ENCODE measurements at places on chromosomes 11 and 22.

DNA sequence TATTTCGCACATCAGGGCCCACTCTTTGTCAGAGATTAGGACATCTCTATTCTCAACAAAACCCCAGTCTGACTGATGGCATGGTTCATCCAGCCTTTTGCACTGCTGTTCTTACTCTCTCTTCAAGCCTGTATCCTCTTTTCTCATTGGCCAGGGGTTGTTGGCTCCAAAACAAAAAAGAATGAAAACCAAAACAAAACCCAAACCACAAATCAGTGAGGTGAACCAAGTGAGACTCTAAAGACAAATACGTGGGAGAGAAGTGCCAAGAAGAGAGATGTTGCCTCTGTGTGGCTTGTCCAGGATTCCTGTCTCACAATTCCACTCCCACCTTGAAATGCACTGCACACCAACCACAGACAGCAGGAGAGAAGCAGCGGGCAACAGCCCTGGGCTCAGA lies 278.9 kb upstream of the NARS2 start:
- no peak for DNase-seq

DNA sequence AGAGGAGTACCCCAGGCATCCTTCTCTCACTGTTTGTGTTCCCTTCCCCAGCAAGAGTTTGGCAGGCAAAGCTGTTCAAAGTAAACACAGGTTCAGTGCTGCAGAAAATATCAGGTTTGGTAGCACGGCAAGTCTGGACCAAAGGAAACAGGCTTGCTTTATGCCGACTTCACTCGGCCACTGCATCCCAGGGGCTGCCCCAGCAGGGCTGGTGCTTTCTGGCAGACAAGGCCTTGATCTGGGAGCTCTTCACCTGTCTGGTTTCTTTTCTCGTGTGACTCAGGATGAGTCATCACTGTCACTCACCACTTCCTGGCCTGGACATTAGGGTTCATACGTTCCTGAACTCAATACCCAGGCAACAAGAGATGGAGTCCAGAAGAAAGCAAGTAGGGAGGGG lies 52.6 kb upstream of the NAV2 start:
- no peak for DNase-seq

DNA sequence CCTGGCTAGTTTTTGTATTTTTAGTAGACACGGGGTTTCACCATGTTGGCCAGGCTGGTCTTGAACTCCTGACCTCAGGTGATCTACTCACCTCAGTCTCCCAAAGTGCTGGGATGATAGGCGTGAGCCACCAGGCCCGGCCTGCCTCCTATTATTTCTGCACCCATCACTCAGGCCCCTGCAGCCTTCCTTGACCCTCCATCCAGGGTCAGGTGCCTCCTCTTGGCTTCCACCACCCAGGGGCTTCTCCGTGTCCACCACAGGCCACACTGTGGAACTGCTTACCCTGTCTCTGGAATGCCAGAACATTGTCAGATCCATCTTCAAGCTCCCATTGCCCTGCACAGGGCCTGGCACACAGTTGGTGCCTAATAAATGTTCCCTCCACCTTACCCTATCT lies 75.4 kb upstream of the RTL6 start:
- no peak for DNase-seq

GRCh38 chr22:46428602-46429324 lies 93.2 kb downstream of the TRMU start:
- DNase-seq: no peak

- no peak for DNase-seq
Measured at GRCh38 chr11:22584976-22585375, 40.6 kb downstream of the FANCF start.

DNA sequence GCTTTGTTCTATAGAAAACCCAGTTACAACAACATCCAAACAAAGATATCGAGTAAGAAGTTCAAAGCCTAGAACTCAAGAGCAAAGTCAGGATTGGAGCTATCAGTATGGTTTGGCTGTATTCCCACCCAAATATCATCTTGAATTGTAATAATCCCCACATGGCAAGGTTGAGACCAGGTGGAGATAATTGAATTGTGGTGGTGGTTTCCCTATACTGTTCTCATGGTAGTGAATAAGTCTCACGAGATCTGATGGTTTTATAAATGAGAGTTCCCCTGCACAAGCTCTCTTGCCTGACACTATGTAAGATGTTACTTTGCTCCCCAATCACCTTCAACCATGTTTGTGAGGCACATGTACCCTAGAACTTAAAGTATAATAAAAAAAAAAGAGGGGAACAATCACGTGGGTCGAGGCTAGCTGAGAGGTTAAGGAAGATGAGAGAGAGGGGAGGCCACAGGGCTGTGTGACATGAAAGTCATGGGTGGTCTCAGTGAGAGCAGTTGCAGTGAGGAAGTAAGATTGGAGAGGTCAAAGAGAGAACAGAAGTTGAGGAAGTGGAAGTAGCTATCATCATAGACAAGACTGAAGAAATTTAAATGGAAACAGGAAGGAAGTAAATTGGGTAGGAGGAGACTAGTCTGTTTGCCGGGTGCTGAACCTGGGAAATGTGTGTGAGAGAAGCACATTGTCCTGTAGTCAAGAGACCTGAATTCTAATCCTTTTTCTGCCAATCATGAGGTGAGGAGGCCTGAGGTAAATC lies 80.1 kb upstream of the CD44 start:
- DNase-seq: no peak

Data from HuH-7.5 (cell line).